RWPE1 (cell line): ENCODE measurements at places on chromosomes 2 and 18.
A peak's percentile ranks its signal among the peaks of the same experiment; 100 is the strongest.

GRCh38 chr2:218659988-218660358 is 490 bp downstream of the BCS1L start:
- DNase-seq = no peak

GRCh38 chr2:129087133-129087813 is 768.6 kb upstream of the HS6ST1 start:
- DNase-seq = peak; percentile 83

GRCh38 chr18:26003356-26003755 is 87.1 kb downstream of the SS18 start:
- DNase-seq = no peak

- no peak for DNase-seq
Measured at GRCh38 chr2:188909036-188909435, 65.1 kb upstream of the COL3A1 start.

DNA sequence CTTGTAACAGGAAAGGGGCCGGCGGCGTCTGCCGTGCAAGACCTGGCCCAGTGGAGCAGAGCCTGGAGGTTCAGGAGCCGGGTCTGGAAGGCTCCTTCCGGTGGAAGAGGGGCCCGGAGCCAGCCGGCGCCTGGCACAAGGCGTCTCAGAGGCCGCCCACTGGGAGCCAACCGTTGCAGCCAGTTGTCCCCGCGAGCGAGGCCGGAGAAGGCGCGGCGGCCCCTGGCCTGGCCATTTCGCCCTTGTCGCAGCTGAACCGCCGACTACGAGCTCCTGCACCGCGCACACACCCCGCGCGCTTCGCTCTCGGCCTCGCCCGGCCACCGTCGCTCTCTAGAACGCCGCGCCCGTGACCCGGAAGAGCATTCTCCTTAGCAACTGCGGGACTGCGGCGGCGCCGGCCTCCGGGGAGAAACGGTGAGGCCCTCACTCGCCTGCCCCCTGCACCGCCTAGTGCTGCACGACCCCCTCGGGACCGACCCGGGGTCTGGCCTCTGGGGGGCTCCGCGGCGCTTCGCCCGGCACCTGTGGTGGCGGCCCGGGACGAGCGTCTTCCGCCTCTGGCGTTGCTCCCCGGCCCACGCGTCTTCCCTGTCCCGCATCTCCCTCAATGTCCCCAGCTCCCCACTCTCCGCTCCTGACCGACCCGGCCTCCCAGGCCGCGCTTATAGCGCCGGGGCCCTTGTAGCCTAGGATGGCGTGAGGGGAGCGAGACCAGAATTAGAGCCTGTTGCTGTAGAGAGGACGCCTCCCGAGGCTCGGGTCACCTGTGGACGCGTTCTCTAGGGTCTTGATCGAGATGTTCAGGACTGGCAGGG is at the start of gene DIS3L2:
Gene DIS3L2, plus strand, starts transcription at position 365 of the 818 bp plus-strand sequence. CDS start 53,215 bp downstream, outside the sequence.
- peak; percentile 71 for DNase-seq

DNA sequence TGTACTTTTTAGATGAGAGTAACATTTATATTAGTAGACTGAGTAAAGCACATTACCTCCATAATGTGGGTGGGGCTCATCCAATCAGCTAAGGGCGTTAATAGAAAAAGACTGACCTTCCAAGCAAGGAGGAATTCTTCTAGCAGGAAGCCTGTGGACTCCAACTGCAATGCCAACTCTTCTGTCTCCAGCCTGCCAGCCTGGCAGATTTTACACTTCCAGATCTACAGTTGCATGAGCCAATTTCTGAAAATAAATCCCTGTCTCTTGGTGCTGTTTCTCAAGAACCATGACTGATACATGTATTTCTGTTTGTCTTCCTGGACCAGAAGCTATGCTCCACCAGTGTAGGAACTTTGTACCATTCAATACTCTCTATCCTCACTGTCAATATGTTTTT is 69.0 kb upstream of the LMAN1 start:
- DNase-seq = no peak

- DNase-seq = no peak
Measured at GRCh38 chr2:171610824-171611223, 76.4 kb upstream of the DYNC1I2 start.

- no peak for DNase-seq
Measured at GRCh38 chr2:42848726-42849290, 56.4 kb upstream of the HAAO start.

DNA sequence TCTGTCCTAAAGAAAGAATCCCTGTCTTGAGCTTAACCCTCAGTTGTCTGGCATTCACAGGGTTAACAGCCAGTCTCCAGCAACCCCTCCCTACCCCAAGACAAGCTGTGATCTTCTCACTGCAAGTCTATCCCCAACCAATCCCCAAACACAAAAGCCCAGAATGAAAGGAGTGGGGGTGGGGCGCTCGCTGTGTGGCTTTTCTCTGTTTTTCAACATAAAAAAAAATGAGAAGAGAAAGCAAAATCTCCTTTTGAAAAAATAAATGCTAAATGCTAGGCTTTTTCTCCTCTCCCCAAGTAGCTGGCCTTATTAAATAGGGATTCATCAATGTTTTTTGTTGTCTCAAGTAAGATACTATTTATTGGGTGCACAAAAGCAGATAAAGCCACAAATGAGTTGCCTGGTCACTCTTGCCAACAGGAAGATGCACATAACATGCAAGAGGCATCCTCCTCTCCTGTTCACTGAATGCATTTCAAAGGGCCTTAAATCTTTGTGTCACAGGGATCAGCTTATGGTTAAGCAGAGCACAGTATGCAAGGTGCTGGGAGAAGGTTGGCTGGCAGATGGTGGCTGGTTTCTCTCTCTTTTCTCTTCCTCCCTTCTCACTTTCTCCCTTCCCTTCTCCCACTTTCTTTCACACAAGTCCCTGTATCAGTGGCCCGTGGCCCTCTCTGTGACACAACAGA is 225.6 kb downstream of the CMPK2 start:
- no peak for DNase-seq

- DNase-seq = no peak
Measured at GRCh38 chr2:15816674-15817406, 123.5 kb upstream of the MYCN start.

DNA sequence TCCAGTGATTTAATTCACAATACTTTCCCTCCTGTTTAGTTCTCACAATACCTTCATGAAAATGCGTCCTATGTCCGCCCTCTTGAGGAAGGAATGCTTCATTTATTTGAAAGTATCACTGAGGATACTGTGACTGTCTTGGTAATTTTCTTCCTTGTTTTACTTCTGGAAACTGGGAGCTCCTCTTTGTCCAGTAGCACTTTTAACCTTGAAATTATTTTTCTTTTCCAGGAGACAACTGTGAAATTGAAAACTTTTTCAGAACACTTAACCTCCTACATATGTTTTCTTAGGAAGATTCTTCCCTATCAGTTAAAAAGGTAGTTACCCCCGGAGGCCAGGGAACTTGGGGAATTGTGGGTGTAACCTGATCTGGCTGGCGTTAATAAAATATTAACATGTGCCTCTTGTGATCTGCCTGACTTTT is 58.9 kb upstream of the STON1 start:
- DNase-seq = peak; percentile 38

GRCh38 chr2:118668431-118669424 is 178.7 kb downstream of the EN1 start:
- DNase-seq = peak; percentile 75

- no peak for DNase-seq
Measured at GRCh38 chr2:71801556-71801955, 346.1 kb downstream of the CYP26B1 start.

DNA sequence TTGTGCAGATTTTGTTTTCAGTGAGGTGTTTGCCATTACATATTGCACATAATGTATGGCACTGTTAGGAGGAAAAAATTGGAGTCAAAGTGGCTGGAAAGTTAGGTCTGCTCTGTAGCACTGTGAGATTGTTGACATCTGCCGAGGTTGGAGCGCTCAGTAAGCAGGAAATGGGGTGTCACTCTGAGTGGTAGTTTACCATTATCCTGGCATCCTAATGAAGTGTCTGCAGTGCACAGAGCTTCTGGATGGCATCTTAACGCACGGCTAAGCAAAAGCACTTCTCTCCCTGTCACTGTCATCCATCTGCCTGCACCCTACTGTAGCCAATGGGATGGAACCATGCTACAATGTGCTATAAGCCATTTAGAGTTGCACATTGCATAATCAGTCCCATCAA is 561.9 kb downstream of the ARHGAP15 start:
- no peak for DNase-seq

DNA sequence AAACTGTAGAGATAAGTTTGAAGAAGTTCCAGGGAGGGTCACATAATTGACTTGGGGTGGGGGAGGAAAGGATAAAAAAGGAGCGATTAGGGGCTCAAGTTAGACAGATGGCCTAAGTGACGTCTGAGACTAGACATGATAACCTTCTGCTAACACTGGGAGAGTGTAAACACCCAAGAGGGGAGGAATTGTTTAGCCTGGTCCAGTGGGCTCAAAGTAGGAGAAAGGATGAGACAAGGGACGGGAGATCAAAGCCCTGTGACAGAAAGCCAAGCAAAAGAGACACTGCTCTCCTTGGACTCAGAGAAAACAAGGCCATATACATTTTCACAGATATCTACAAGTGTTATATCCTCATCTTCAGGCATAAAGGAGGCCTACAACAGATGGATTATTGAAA is 45.5 kb upstream of the IHH start:
- no peak for DNase-seq

GRCh38 chr2:213036836-213037235 is 114.6 kb downstream of the IKZF2 start:
- no peak for DNase-seq

DNA sequence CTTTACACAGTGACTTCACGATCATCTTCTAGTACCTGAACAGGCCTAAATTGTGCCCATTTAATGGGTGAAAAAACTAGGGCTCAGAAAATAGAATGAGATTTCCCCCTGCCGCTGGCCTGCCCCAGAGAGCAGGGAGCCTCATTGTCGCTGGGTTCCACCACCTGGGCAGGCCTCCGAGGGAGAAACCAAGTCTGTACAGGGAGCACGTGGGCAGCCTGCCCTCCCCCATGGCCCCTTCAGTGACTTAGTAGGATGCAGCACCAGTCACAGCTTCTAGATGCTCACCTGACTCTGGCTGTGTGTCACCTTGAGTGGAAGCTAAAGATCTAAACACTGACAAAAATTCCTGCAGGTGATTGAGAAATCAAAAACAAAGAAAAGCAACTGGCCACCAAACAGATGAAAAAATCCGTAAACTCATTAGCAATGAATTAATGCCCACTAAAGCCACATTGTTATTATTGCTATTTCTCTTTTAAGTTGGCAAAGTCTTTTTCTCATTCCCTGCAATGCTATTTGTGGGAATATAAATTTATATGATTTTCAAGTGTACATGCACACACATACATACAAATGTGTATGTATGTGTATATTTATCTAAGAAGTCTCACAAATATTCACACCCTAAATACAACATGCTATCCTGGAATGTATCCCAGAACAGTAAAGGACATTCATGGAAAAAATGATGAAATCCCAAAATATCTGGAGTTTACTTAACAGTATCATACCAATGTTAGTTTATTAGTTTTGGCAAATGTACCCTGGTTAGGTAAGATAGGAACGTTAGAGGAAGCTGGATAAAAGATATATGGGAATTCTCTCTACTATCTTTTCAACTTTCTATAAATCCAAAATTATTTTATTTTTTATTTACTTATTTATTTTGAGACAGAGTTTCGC is 18.7 kb upstream of the ASPRV1 start:
- DNase-seq = no peak

DNA sequence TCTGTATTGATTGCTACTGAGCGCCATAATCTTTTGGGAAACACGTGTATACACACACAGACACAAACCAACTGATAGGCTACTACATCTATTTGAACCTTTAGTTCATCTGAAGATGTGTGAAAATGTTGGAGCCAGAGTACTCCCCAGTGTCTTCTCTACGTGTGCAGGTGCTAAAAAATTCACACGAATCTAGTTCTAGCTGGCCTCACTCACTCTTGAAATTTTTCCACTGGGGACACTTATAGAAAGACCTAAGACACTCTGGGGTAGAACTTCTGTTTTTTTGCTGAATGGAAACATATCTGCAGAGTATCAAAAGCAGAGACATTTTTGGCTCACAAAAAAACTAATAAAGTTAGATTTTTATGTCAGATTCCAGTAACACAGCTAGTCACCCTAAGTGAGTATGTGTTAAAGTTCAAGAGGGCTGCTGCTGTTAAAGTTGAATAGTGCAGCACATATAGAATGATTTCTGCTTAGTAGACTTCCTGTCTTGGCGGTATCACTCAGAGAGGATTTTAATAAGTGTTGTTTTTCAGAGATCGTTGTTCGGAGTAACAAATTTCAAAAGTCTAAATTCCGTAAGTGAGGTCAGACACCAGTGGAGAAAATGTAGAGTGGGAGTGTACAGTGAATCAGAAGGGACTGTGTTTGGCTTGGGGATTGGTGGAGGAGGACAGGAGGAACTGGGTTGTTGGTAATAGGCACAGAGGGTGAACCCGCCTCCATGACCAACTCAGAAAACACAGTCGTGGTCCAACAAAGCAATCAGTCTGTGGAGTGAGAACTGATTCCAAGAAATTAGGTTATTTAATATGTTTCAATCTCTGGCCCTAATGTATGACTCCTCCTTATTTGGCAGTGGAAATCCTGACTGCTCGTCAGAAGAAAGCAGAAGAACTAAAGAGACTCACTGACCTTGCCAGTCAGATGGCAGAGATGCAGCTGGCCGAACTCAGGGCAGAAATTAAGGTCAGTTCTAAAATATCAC is 43.1 kb downstream of the KCTD18 start:
- DNase-seq = no peak

GRCh38 chr2:159098361-159098760 is 129.9 kb downstream of the TANC1 start:
- DNase-seq = no peak

GRCh38 chr18:28175150-28175929 is 1.6 kb downstream of the CDH2 start:
- no peak for DNase-seq

GRCh38 chr18:74732380-74732779 is 134.7 kb downstream of the ZNF407 start:
- no peak for DNase-seq

DNA sequence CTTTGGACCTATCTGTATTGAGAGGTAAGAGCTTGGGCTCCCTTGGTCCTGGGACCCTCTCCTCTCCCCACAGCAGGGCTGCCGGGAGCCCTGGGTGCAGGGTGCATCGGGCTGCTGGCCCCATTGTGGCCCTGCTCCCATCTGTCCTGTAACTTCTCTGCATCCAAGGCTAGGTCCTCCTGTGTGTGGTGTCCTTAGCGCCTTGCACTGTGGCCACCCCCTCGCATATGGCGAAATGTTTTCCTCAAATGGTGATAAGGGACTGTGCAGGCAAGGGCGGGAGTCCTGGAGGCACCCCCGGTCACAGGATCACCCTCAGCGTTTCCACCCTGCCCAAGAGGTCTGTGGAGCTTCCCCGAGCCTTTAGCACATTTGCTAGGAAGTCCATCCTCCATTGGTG is 208.2 kb downstream of the SH3RF3 start:
- no peak for DNase-seq

DNA sequence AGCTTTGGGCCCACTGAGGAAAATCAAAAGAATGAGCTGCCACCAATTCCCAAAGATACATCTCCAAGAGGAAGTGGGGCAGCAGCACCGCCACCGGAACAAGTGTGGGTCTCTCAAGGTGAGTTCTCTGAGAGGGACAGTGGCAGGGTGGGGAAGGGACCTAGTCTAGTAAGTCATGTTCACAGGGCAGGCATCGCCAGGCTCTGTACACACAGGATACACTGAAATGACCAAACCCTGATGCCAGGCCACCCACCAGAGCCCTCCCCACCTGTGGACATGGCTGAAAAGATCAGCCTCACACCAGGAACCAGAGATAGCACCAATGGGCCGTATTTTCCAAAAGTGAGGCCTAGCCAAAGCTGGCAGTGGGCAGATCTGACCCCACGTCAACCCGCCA is 108.2 kb upstream of the SMAD2 start:
- DNase-seq = no peak

- no peak for DNase-seq
Measured at GRCh38 chr2:240603081-240603835, 16.7 kb downstream of the CAPN10 start.

- no peak for DNase-seq
Measured at GRCh38 chr18:61333271-61333745, at the start of gene CDH20. TSS of gene CDH20 (plus strand) at chr18:61333430.
